ENCODE measurements at places on chromosomes 12 and 14. TPM values are rescaled to one million over a fixed set of nuclear protein-coding genes. Genes with fewer than 3 reads are reported as not detected.
A peak's percentile ranks its signal among the peaks of the same experiment; 100 is the strongest.

The HVCN1 gene
- total RNA-seq = 55.3 TPM

The LALBA gene
- not detected for total RNA-seq

The SOAT2 gene
- 0.46 TPM for total RNA-seq

The GTF2A1 gene
- 40.7 TPM for total RNA-seq

The CHFR gene
- 62.4 TPM for total RNA-seq

The TTC7B gene
- 54.1 TPM for total RNA-seq

The KRT73 gene
- total RNA-seq = 1.4 TPM

The CORO1C gene
- 71.2 TPM for total RNA-seq

The NOVA1 gene
- 2.8 TPM for total RNA-seq

The MANSC4 gene
- not detected for total RNA-seq

The DNAH10 gene
- total RNA-seq = 1.8 TPM

The GZMB gene
- 18.4 TPM for total RNA-seq

DNA sequence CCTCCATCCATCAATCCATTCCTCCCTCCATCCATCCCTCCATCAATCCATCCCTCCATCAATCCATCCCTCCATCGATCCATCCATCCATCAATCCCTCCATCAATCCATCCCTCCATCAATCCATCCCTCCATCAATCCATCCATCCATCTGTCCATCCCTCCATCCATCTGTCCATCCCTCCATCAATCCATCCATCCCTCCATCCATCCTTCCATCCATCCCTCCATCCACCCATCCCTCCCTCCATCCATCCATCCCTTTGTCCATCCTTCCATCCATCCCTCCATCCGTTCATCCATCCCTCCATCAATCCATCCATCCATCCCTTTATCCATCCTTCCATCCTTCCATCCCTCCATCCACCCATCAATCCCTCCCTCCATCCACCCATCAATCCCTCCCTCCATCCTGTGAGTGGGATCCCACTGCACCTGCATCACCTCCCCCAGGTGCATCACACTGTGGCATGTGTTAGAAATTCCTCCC lies 338.1 kb upstream of the SFSWAP start:
- no peak overlapping the region for H3K4me3 ChIP-seq
- H3K36me3 ChIP-seq = no peaks in the 10 kb centered on the region
- no peak for DNase-seq
- no peaks in the 10 kb centered on the region for H3K27me3 ChIP-seq
- H3K4me1 ChIP-seq = no peaks in the 10 kb centered on the region

DNA sequence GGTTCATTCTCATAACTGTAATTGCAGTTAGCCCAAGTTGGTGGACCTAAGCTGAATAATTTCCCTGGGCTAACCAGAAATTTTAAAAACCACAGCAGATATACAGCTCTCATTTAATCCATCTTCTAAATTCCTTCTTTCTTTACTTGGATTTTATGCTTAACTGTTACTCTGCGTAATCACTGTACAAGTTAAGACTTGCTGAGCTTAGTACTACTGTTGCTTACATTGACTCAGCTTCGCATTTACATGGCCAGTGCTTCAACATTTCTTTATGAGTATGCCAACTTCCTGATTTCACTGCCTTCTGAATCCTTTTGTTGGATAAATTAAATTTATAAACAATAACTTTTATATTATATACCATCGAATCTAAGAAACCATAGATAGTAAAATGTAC lies 147.4 kb downstream of the SLC38A4 start:
- no peaks in the 10 kb centered on the region for H3K4me1 ChIP-seq
- H3K27me3 ChIP-seq = no peaks in the 10 kb centered on the region
- no peak for DNase-seq
- no peaks in the 10 kb centered on the region for H3K36me3 ChIP-seq
- H3K27ac ChIP-seq = no peak overlapping the region

DNA sequence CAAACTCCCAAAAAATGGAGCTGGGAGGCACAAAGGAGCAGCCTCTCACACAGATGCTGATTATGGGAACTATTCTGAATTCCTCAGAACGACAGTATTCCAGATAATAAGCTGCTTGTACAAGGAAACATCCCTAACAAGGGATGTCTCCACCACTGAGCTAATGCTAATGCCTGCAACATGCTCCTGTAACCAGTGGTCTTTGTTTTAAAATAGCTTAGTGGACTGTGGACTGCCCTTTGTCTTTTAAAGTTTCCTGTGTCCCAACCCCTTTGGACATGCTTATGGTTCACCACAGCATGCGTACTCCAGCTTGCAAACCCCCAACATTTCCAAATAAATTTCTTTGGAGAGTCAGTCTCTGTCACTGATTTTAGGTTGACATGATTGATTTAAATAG lies 16.4 kb upstream of the PITPNM2 start:
- H3K4me1 ChIP-seq = no peaks in the 10 kb centered on the region
- no peak overlapping the region for H3K4me3 ChIP-seq
- DNase-seq = no peak
- H3K36me3 ChIP-seq = peaks cover 70% of the 10 kb centered on the region
- no peaks in the 10 kb centered on the region for H3K27me3 ChIP-seq
- no peak overlapping the region for H3K27ac ChIP-seq

GRCh38 chr14:84783511-84783910 lies 746.4 kb upstream of the FLRT2 start:
- H3K27ac ChIP-seq = no peak overlapping the region
- no peak overlapping the region for H3K4me3 ChIP-seq
- H3K4me1 ChIP-seq = no peaks in the 10 kb centered on the region

GRCh38 chr12:68827895-68828671 lies 20.1 kb downstream of the MDM2 start:
- no peak overlapping the region for H3K4me3 ChIP-seq
- H3K27ac ChIP-seq = no peak overlapping the region

GRCh38 chr14:92984896-92985295 lies 61.9 kb downstream of the CHGA start:
- H3K4me3 ChIP-seq = no peak overlapping the region
- no peaks in the 10 kb centered on the region for H3K27me3 ChIP-seq
- DNase-seq = peak; percentile 15
- peaks cover 12% of the 10 kb centered on the region for H3K4me1 ChIP-seq
- peaks cover 86% of the 10 kb centered on the region for H3K36me3 ChIP-seq

- H3K27me3 ChIP-seq = no peaks in the 10 kb centered on the region
- H3K36me3 ChIP-seq = no peaks in the 10 kb centered on the region
- no peaks in the 10 kb centered on the region for H3K4me1 ChIP-seq
- no peak overlapping the region for H3K27ac ChIP-seq
- peak; percentile 87 for DNase-seq
Observed at GRCh38 chr14:105999361-106000028, 473.1 kb downstream of the TMEM121 start.

DNA sequence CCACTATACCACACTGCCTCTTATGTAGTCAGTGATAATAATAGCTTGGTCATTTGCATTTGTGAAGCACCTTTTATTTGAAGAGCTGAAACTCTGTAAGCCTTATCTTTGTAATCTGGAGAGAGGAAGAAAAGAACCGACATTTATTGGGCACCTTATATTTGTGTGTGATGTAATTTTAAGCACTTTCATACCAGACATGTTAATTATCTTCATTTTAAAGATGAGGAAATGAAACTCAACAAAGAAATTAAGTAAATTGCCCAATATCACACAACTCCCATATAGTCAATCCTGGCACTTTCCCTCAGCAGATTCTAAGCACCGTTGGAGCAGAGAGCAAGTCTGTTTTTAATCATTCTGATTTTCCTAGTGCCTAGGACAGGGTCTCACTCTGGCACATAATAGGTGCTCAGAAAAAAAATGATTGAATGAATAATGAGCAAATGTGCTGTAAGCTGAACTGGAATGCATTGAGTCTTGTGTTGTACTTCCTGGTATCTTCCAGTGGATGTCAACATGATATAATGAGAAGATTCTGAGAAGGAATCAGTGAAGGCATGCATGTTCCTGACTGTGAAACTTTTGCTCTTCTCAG lies 418.9 kb downstream of the ZFP36L1 start:
- no peak for DNase-seq
- H3K27ac ChIP-seq = no peak overlapping the region
- H3K4me3 ChIP-seq = no peak overlapping the region
- H3K27me3 ChIP-seq = no peaks in the 10 kb centered on the region

GRCh38 chr12:65822732-65823512 lies 1.4 kb upstream of the HMGA2 start:
- peaks cover 7% of the 10 kb centered on the region for H3K27me3 ChIP-seq
- H3K36me3 ChIP-seq = no peaks in the 10 kb centered on the region
- peak overlapping the region; percentile 75 for H3K4me3 ChIP-seq

GRCh38 chr12:131673888-131674257 lies 37.0 kb upstream of the SFSWAP start:
- no peaks in the 10 kb centered on the region for H3K27me3 ChIP-seq
- no peak overlapping the region for H3K4me3 ChIP-seq
- H3K36me3 ChIP-seq = no peaks in the 10 kb centered on the region
- no peak overlapping the region for H3K27ac ChIP-seq

DNA sequence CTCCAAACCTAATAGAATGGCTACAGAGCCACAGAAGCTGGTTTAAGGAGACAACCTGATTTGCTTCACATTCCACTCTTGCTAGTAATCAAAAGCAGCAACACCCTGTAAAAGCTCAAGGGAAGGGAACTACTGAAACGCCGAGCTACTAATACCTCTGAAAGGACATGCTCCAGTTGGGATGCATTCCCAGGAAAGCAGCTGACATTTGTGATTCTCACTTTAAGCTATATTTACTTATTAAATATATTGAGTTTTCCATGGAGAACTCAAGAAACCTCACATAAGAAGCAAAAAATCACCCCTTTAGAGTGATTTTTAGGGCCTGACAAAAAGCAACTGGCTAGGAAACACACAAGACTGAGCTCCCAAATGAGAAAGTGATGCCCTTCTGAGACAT lies 1073.0 kb upstream of the FLRT2 start:
- no peaks in the 10 kb centered on the region for H3K36me3 ChIP-seq
- no peak overlapping the region for H3K4me3 ChIP-seq

DNA sequence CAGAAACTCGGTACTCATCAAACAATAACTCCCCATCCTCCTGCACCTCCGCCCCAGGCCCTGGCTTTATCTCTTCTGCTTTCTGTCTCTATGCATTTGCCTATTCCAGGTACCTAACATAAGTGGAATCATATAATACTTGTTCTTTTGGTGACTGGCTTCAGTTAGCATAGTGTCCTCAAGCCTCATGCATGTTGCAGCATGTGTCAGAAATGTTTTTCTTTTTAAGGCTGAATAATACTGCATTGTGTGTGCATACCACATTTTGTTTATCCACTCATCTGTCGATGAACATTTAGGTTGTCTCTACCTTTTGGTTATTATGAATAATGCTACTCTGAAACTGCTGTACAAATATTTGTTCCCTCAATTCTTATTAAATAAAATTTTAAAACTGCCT lies 117.1 kb downstream of the KICS2 start:
- H3K27ac ChIP-seq = no peak overlapping the region
- DNase-seq = no peak
- no peaks in the 10 kb centered on the region for H3K27me3 ChIP-seq
- H3K36me3 ChIP-seq = no peaks in the 10 kb centered on the region
- H3K4me3 ChIP-seq = no peak overlapping the region

DNA sequence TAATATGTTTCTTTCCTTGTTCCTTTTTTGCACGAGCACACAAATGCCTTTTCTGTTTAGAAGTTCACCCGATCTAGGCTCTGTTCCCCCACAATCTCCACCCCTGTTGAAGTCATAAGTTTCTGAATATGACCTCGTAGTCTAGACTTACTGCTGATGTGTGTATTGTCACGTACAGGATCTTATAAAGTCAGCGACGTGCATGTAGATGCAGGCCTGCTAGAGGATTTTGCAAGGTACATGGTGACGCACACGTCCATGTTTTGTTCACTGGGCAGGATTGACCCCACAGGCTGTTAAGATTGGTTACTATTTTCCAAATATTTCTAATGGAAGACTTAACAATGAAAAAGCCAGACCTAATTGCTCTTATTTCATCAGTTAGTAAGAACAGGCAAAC lies 46.2 kb upstream of the CCDC91 start:
- no peak overlapping the region for H3K4me3 ChIP-seq
- DNase-seq = no peak
- H3K4me1 ChIP-seq = no peaks in the 10 kb centered on the region
- no peaks in the 10 kb centered on the region for H3K36me3 ChIP-seq
- no peaks in the 10 kb centered on the region for H3K27me3 ChIP-seq

GRCh38 chr12:93572712-93573551 lies 457 bp downstream of the SOCS2 start:
- peak; percentile 84 for DNase-seq
- H3K36me3 ChIP-seq = peaks cover 14% of the 10 kb centered on the region
- H3K27me3 ChIP-seq = peaks cover 64% of the 10 kb centered on the region
- no peak overlapping the region for H3K27ac ChIP-seq
- peak overlapping the region; percentile 70 for H3K4me3 ChIP-seq

DNA sequence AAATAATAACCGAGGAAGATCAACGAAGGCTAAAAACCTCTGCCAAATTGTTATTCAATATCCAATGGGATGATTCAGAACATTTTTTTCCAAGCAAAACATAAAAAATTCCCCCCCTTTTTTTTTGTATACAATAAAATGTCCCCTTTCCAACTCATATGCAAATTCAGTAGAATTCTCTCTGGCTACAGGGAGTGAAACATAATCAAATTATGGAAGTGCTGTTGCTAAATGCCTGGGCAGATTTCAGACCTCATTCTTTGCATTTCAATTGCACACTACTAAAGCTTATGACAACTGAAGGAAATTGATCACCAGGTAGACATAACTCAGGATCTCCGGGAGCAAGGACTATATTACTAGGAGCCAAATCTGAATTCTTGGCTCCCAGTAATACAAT lies 51.0 kb downstream of the LMNTD1 start:
- no peaks in the 10 kb centered on the region for H3K4me1 ChIP-seq
- no peak overlapping the region for H3K27ac ChIP-seq
- no peak overlapping the region for H3K4me3 ChIP-seq
- H3K36me3 ChIP-seq = no peaks in the 10 kb centered on the region
- H3K27me3 ChIP-seq = no peaks in the 10 kb centered on the region

- H3K36me3 ChIP-seq = peaks cover 16% of the 10 kb centered on the region
- DNase-seq = no peak
- no peak overlapping the region for H3K4me3 ChIP-seq
- no peaks in the 10 kb centered on the region for H3K27me3 ChIP-seq
- H3K4me1 ChIP-seq = no peaks in the 10 kb centered on the region
Observed at GRCh38 chr12:48126953-48127630, 7.9 kb downstream of the PFKM start.

GRCh38 chr14:55477680-55478079 lies 37.3 kb upstream of the TBPL2 start:
- no peaks in the 10 kb centered on the region for H3K27me3 ChIP-seq
- DNase-seq = no peak
- H3K27ac ChIP-seq = no peak overlapping the region
- H3K4me3 ChIP-seq = no peak overlapping the region
- no peaks in the 10 kb centered on the region for H3K4me1 ChIP-seq
- H3K36me3 ChIP-seq = no peaks in the 10 kb centered on the region

DNA sequence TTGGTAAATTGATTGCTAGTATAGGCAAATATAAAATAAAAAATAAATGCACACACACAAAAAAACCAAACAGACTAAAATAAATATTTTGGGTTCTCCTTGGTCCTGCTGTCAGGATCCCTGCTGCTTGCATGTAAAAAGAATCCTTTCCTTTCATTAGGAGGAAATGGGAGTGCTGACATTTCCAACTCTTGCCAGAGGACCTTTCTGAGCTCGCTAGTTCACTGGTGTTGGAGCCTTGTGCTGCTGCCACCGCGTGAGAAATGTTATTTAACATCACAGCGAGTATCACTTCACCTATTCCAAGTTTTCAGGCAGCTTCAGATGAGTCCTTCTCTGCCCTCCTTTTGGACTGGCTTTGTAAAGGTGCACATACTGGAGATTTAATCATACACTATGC lies 358.9 kb downstream of the NPAS3 start:
- no peaks in the 10 kb centered on the region for H3K36me3 ChIP-seq
- no peak for DNase-seq
- H3K27ac ChIP-seq = no peak overlapping the region
- H3K27me3 ChIP-seq = no peaks in the 10 kb centered on the region
- H3K4me3 ChIP-seq = no peak overlapping the region

Data from spleen (tissue), 13 donors.